ENCODE measurements at places on chromosomes 5 and 9.

GRCh38 chr5:122172207-122172606 lies 42.9 kb downstream of the ZNF474 start:
- no peak for DNase-seq

DNA sequence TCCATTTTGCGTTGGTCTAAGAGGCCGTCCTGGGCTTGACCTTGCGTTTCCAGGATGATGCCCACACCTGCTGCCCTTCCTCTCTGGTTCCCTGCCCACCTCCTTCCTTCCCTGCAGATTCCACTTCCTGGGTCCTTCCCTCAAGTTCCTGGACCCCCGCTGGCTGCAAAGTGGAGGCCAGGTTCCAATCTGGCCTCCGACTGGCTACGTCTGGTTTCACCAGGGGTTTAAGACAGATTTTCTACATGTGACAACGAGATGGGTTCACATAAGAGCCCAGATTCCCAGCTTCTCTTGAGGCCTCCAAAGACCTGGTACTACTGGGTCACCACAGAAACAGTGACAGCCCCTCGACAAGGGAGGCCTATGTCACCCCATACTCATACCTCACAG lies 2.1 kb downstream of the MGAT4B start:
- no peak for DNase-seq

DNA sequence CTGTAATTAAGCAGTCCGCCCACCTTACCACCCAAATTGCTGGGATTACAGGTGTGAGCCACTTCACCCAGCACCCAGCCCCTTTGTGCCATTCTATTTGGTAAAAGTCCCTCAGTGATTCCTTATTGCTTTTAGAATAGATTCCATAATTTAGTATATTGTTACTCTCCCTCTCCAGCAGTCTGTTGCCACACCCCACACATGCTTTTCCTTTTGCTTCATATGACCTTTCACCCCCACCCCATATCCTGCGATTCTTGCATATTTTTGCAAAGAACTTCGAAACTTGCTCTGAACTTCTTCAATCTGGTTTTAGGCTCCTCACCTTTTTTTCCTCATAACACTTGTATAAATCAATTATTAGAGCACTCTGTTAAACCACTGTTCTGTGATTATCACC lies 100.2 kb downstream of the MTREX start:
- no peak for DNase-seq

DNA sequence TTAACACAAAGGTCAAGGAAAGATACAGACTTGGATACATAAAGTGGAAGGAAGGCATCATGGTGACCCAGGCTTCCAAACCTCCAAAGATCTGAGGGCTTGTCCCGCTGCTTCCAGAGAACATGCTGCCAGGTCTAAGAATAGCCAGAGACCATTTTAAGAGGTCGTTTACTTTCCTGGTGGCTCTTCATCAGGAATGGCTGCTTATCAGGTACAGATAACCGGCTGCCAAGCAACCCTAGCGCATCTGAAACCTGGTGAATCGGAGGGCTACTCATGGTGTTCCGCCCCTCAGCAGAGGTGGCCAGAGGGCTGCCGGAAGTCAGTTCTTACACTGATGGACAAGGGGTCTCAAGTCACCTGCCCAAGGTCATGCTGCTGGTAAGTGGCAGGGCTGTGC lies 251.3 kb upstream of the DAP start:
- no peak for DNase-seq

- no peak for DNase-seq
Measured at GRCh38 chr9:105881654-105882349, 187.5 kb downstream of the TMEM38B start.

GRCh38 chr5:178467568-178468195 lies 122.5 kb downstream of the COL23A1 start:
- no peak for DNase-seq

GRCh38 chr9:94773655-94774054 lies 47.2 kb downstream of the AOPEP start:
- DNase-seq, result no peak

- no peak for DNase-seq
Measured at GRCh38 chr5:179273073-179273435, 72.2 kb downstream of the ADAMTS2 start.

DNA sequence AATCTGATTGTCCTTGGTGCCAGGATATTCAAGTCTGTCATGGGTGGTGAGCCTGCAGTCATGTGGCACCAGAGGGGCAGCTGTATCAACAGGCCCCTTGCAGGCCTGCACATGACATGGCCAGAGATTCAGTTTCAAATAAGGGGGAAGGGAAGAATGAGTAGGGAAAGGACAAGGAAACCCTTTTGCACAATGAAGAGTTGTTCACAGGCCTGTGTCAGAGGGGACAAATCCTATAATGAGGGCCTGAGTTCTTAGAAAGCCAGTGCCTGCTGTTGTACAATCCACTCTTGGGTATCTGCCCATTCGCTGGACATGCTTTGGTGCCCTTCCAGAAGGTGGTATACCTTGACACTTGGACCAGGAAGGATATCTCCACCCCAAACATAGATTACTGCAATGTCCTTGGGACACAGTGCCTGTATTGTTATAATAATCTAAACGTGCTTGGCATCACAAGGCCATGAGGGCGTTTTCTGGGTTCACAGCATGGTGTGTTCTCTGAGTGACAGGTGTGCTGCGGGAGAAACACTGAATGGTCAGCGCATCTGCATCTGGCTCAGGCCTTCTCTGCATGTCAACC lies 1.9 kb upstream of the TMEM171 start:
- no peak for DNase-seq

GRCh38 chr5:9533096-9533495 lies 12.8 kb downstream of the SEMA5A start:
- DNase-seq, result no peak

DNA sequence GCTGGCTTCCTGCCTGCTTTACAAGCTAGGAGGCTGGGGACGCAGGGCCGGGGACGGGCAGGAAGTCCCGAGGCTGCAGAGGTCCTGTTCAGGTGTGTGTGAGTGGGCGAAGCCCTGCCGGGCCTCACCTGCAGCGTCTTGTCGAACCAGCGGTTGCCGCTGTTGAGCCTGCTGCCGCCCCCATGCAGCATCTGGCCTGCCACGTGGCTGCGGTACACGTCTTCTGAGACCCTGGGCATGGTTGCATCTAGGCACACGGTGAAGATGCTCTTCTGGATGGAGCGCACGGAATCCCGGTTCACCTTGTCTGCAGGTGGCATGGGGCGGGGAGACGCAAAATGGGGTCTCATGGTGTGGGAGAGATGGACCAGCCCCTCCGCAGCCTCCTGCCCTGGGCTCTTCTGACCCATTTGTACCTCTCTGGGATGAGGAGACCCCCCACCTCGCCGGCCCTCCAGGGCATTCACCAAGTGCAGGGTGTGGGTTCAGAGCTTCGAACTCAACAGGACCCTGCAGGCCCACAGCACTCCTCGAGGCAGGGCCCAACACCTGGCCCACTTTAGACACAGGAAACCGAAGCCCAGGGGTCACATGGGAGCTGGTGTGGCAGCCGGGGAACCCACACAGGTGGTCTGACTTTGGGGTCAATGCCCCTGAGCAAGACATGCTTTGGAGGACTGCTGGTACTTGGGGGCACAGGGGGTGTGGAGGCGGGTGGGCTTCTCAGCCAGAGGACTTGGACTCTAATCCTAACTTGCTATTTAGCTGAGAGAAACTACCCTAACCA lies 10.0 kb downstream of the CRAT start:
- DNase-seq, result no peak

DNA sequence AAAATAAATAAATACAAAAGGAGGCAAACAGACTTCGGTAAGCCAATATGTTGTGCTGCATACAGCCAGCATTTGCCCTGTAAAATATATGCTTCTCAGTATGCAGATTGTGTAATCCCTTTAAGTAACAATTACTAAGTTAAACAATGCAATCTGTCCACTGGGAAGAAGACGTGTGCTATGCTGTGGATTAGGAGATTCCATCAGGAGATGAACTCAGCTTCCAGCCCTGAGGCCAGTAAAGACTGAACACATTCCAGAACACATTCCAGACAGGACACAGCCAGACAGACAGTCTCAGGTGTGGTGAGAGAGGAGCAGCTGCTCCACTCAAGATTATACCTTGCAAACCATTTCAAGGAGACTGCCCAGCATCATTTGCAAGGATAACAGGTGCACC lies 97.8 kb downstream of the MPDZ start:
- no peak for DNase-seq

DNA sequence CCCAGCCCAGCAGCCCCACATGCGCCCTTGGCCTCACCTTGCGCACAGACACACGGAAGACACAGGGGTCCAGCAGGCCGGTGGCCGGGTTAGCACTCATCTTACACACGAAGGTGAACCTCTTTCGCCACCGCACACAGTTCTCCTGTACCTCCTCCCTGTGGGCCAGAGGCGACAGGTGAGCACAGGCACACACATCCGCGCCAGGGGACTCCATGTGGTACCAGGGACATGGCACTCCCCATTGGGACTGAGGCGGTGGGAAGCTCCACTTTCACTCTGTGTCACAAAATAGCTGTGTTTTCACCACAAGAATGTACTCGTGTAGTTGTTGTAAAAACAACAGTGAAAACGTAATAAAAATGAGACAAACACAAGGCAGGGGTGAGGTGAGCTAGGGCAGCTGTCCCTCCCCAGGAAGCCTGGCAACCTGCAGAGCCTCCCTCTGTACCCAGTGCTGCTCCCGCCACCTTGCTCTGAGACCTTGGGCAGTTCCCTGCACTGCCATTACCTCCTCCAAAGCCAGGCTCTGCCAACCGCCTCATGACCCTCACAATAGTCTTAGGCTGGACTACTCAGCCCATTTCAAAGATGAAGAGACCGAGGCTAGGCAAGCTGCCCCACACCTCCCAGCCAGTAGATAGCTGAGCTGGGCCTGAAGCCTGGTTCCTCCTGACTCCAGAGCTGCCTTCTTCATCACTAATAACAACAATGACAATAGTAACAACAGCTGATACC lies 16.3 kb upstream of the DPM2 start:
- DNase-seq, result no peak

GRCh38 chr9:2459756-2460155 lies 161.8 kb upstream of the VLDLR start:
- DNase-seq, result no peak

DNA sequence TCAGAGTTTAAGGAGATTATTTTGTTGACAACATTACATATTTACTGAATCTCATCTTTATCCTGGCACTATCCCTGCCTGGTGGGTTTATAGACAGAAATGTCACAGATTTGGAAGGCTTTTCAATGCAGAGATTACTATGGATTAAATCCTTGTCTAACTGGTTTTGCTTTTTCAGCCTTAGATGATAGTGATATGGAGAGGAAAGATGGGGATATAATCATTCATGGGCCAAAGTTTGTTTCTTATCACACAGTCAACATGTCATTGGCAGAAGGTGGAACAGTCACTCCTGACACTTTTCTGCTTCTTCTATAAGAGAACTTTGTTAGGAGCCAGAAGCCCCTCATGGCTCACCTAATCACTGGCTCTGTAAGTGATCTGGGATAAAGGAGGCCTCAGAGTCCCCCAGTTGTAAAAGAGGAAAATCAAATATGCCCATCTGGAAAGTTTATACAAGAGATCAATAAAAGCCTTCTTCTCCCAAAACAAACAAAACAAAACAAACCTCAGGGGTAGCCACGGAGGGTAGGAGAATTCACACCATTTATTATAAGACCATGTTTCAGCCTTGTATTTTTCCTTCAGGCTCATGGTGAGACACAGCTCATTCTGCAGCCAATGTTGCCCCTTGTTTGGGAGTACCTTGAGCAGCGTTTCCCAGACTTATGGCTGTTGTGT lies 101.2 kb downstream of the PCSK1 start:
- DNase-seq, result no peak

DNA sequence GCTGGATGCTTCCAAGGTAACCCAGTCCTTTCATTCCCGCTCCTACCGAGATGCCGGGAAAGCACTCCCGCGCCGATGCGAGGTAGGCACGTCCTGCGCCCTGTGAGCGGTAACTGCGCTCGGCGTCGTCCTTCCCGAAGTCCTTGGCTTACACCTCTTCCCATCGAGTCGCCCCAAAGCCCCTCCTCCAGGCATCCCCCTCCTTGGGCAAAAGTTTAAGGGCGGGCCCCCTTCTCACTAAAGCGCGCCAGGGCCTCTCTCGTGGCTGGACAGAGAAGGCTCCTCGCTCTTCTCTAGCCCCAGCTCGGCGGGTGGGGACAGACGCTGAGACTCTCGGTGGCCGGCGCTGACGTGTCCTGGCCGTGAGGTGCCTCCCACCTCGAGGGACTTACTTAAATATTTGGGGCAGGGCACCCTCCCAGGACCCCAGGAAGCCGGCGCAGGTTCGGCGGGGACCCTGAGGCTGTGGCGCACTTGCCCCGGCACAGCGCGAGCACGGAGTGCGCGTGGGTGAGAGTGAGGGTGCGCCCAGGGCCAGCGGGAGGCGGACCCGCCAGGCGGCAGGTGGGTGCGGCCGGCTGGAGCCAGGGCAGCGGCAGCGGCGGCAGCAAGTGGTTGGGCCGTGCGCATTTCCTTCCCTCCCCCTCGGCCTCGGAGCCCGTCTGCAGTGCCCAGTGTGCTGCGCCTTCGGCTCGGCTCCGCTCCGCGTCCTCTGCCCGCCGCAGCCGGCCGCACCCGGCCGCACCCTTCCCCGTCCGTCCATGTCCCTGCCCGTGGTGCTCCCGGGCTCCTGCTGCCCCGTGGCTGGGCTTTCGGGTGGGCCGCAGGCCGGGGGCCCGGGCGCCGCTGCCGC lies at the start of gene ENTREP1:
TSS of gene ENTREP1 (plus strand) at position 667 of the 853 bp plus-strand sequence. CDS start at position 762, 95 bp downstream.
- no peak for DNase-seq

GRCh38 chr9:27991221-27991620 lies 417.9 kb upstream of the C9orf72 start:
- DNase-seq, result no peak

DNA sequence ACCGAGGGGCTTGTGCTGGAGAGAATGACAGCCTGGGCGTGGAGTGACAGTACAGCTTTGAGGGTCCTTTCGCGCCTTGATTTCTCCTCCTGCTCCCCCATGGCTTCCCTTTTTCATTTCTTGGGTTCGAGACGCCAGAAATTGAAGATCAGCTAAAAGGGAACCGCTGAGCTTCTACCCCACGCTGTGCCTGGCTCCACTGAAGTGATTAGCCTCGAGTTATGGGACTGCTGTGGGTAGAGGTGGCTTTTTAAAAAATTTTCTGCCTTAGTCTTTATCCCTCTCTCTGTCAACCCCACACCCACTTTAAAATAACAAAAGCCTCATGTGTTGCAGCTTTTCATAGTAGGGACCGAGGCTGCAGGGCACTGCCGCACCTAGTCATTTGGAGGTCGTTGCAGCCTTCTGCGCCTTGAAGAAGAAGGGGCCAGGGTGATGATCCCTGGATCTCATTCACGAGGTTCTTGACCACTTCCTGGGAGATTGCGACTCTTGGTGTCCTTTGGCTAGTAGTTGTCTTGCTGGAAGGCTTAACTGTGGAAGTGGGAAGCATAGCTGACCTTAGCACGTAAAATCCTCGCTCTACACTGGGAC lies 603 bp downstream of the PPIP5K2 start:
- no peak for DNase-seq

- DNase-seq, result no peak
Measured at GRCh38 chr5:522116-522515, 2.1 kb downstream of the SLC9A3 start.

Data from HS-27A (cell line).